ENCODE measurements at places on chromosomes 7 and 10. TPM values are rescaled to one million over a fixed set of nuclear protein-coding genes. Genes with fewer than 3 reads are reported as not detected.

GRCh38 chr10:46248651-46249146, 38.1 kb upstream of the ANTXRL start:
- DNase-seq: no peak
- H3K4me1 ChIP-seq: no peaks in the 10 kb centered on the region

DNA sequence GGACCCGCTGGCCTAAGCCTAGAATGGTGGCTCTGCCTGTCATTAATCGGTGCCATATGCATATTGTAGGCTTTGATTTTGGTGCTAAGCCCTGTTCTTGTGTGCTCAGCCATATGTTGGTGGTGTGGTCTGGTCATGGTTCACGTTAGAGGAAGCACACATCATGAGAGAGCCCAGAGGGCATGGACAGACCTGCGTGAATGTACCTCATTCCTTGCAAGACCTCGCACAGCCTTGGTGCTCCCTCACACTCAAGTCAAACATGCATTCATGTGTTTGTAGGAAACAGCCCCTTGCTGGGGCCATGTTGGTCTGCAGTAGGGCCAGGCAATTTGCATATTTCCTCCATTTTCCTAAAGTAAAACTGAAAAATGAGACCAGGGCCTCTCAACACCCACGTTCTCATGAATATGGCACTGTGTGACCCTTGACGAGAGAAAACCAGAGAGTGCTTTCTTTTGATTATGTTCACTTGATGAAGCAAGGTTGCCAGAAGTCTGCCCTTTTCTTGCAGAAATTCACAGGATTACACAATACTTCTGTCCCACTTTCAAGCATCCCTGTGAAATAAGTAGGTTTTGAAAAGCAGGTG, 268.7 kb downstream of the CELF2 start:
- no peaks in the 10 kb centered on the region for H3K27me3 ChIP-seq
- no peak overlapping the region for H3K27ac ChIP-seq
- DNase-seq: no peak
- H3K4me3 ChIP-seq: no peak overlapping the region
- H3K4me1 ChIP-seq: no peaks in the 10 kb centered on the region

- no peak for DNase-seq
- no peaks in the 10 kb centered on the region for H3K36me3 ChIP-seq
- no peak overlapping the region for H3K4me3 ChIP-seq
- H3K4me1 ChIP-seq: no peaks in the 10 kb centered on the region
- no peak overlapping the region for H3K27ac ChIP-seq
Observed at GRCh38 chr7:55486192-55486590, 86.1 kb downstream of the VOPP1 start.

DNA sequence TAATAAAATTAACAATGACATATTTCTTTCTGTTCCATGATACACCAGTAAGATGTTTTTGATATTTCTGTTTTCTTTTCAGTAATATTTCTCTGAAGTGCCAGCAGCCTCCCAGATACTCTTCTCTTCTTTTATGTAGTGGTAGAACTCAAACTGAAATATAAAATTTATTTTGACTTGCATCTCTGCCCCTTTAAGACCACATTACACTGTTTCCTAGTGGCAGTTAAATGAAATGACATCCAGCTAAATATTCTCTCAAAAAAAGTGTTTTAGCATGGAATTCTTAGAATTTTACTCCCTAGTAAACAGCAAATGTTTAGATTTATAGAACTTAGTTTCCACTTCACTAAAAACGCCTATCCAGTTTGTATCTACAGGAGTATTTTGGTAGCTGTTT, 237.2 kb upstream of the MTPN start:
- no peak for DNase-seq
- H3K27ac ChIP-seq: no peak overlapping the region
- no peaks in the 10 kb centered on the region for H3K4me1 ChIP-seq
- H3K36me3 ChIP-seq: no peaks in the 10 kb centered on the region
- no peak overlapping the region for H3K4me3 ChIP-seq
- no peaks in the 10 kb centered on the region for H3K27me3 ChIP-seq

DNA sequence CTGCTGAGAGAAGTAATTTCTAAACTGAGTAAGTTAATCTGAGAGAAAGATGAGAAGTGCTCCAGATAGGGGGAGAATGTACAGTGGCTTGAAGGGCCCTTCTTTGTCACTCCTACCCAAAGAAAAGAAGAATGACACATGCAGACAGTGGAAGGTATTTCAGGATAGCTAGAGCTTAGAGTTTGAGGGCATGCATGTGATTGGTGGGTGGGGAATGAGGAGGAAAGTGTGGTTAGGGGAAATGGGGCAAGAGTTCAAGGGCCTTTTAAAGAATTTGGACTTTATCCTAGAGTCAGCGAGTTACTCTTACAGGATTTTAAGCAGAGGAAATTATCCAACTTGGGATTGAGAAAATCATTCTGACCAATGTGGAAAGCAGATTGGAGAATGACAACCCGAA, 50.0 kb downstream of the ANLN start:
- peaks cover 18% of the 10 kb centered on the region for H3K4me1 ChIP-seq
- H3K36me3 ChIP-seq: no peaks in the 10 kb centered on the region
- no peak overlapping the region for H3K27ac ChIP-seq
- H3K4me3 ChIP-seq: no peak overlapping the region
- H3K27me3 ChIP-seq: no peaks in the 10 kb centered on the region

GRCh38 chr10:23630885-23631284, 192.0 kb downstream of the OTUD1 start:
- no peak for DNase-seq
- no peak overlapping the region for H3K27ac ChIP-seq
- no peaks in the 10 kb centered on the region for H3K36me3 ChIP-seq
- H3K4me1 ChIP-seq: no peaks in the 10 kb centered on the region

Gene ACSM6
- total RNA-seq: 9.6 TPM

Gene PPRC1
- 17.9 TPM for total RNA-seq

Gene EN2
- total RNA-seq: not detected

GRCh38 chr7:39686261-39686924, 63.0 kb downstream of the RALA start:
- H3K4me3 ChIP-seq: no peak overlapping the region
- H3K27me3 ChIP-seq: no peaks in the 10 kb centered on the region
- no peak for DNase-seq
- peaks cover 8% of the 10 kb centered on the region for H3K36me3 ChIP-seq
- H3K4me1 ChIP-seq: peaks cover 8% of the 10 kb centered on the region

GRCh38 chr7:148687555-148687954, 11.1 kb upstream of the CUL1 start:
- H3K36me3 ChIP-seq: no peaks in the 10 kb centered on the region
- H3K4me1 ChIP-seq: no peaks in the 10 kb centered on the region

- H3K4me3 ChIP-seq: no peak overlapping the region
- no peaks in the 10 kb centered on the region for H3K27me3 ChIP-seq
- H3K4me1 ChIP-seq: no peaks in the 10 kb centered on the region
Observed at GRCh38 chr7:70371652-70372051, 760.3 kb upstream of the GALNT17 start.

DNA sequence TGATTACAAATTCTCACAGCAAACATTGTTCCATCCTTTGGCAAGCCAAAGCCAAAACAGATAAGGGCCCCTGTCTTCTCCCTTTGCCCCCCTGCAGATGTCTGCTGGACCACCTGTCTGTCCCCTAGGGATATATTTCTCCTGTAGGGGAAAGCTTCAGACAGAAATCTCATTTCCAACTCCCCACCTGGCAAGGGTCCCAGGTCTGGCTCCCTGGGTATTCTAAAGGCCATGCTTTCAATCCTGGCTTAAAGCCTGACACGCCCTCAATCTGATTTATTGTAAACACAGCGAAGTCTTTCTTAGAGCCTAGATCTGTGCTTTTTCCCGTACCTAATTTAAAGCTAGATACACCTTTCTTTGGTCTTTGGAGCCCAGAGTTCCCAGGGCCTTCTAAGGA, 66.1 kb downstream of the KCNMA1 start:
- peaks cover 12% of the 10 kb centered on the region for H3K4me1 ChIP-seq
- peak; percentile 62 for DNase-seq
- no peaks in the 10 kb centered on the region for H3K36me3 ChIP-seq
- no peak overlapping the region for H3K27ac ChIP-seq
- no peak overlapping the region for H3K4me3 ChIP-seq
- no peaks in the 10 kb centered on the region for H3K27me3 ChIP-seq

GRCh38 chr7:50696810-50697582, 85.7 kb downstream of the GRB10 start:
- H3K27ac ChIP-seq: peak overlapping the region; percentile 48
- DNase-seq: no peak
- no peaks in the 10 kb centered on the region for H3K36me3 ChIP-seq
- no peak overlapping the region for H3K4me3 ChIP-seq

DNA sequence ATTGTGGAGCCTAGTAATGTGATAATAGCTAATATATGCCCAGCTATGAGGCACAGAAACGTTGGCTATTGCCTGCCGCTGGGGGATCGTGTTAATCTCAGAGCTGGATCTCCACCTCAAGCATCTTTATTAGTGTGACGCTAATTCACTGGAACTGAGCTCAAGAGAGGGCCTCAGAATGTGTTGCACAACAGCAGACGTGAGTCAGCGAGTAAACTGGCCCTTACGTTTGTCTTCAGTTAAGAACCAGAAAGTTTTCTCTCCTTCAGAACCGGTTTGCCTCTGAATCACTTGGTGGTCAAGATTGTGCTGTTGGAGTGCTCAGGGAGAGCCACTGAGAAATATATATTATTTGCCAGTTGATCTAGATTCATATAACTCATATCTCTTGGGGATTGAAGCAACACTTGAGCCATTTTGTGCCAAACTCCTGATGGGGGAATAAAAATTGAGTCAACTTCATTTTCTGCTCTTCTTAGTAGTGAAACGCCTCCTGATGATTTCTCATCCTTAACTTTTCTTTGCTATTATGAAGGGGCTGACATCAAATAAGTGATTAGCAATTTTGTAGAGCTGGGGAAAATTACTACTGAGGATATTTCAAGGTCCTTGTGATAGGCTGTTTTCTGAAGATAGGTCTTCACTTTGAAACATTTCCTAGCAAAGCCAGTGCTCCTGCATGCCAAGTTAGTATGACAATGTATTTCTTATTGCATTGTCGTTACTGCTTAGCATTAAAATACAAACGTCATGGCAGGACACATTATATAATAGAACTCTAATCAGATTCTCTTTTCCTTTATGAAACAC, 22.3 kb downstream of the BZW2 start:
- H3K4me1 ChIP-seq: peaks cover 4% of the 10 kb centered on the region
- no peak overlapping the region for H3K4me3 ChIP-seq
- no peaks in the 10 kb centered on the region for H3K27me3 ChIP-seq
- no peak overlapping the region for H3K27ac ChIP-seq
- DNase-seq: peak; percentile 71

Gene ZNF862
- 10.9 TPM for total RNA-seq

Measured in body of pancreas (tissue), 4 donors.